Muscle of leg (tissue), 16 donors: ENCODE measurements at places on chromosomes 4 and X.

- DNase-seq, result no peak
Measured at GRCh38 chrX:123797543-123798447, 62.1 kb upstream of the XIAP start.

GRCh38 chr4:149112109-149112508, 669.9 kb upstream of the NR3C2 start:
- no peak for DNase-seq

DNA sequence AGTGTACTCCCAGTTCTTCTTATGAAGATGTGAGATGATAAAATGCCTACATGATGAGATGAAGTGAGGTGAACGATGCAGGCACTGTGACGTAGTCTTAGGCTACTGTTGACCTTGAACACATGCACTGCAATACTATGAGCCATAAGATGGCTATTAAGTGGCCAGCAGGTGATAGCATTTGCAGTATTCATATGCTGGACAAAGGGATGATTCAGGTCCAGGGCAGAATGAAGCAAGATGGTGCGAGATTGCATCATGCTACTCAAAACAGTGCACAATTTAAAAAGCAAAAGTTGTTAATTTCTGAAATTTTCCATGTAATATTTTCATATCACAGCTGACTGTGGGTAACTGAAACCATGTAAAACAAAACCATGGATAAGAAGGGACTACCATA, 781.4 kb downstream of the PCDH18 start:
- no peak for DNase-seq

GRCh38 chr4:56118845-56119244, 170.1 kb downstream of the CEP135 start:
- DNase-seq, result peak; percentile 41

- DNase-seq, result no peak
Measured at GRCh38 chrX:74578137-74578536, 36.3 kb downstream of the RLIM start.

GRCh38 chrX:10021461-10022272, 54.5 kb downstream of the CLDN34 start:
- no peak for DNase-seq
